ENCODE measurements at places on chromosomes 13 and 19.
A peak's percentile ranks its signal among the peaks of the same experiment; 100 is the strongest.

- DNase-seq, result no peak
Measured at GRCh38 chr13:48380581-48380980, 32.3 kb downstream of the LPAR6 start.

DNA sequence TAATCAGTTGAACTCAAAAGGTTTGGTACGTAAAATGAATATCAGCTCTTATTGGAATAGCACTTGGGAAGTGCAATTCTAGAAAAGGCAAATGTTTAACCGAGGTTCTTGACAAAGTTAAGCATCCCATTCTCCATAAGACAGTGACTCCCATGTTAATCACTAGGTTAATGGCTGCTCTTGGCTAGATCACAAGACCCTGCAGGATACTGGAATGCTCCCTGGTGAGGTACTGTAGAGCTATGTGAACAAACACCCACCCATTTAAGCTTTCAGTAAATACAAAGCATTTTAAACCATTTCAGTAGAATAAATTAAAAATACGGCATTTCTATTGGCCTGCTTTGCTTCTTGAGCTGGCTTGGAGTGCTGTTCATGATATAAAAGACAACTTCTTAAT is 56.5 kb downstream of the TDRD3 start:
- DNase-seq, result no peak

DNA sequence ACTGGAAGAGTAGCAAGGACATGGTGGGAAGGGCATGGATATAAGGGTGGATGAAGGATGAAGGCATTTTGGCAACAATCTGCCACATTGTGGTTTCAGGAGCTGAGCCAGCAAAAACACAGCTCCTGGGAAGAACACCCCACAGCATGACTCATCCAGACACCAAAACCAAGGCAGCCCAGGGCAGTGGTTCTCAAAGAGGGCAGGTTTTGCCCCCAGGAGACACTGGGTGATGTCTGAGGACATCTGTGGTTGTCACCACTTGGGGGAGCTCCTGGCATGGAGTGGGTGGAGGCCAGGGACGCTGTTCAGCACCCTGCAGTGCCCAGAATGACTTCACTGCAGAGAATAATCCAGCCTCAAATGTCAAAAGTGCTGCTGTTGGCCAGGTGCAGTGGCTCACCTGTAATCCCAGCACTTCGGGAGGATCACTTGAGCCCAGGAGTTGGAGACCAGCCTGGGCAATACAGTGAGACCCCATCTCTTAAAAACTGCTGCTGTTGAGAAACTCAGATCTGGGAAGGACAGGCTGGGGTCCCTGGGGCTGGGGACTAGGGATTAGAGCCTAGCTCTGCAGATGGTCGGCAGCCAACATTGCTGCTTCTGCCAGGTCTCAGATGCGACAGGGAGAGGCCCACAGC is 16.1 kb downstream of the ZFR2 start:
- peak; percentile 57 for DNase-seq

GRCh38 chr19:41746593-41747227 is 8.6 kb upstream of the CEACAM6 start:
- DNase-seq, result peak; percentile 2

DNA sequence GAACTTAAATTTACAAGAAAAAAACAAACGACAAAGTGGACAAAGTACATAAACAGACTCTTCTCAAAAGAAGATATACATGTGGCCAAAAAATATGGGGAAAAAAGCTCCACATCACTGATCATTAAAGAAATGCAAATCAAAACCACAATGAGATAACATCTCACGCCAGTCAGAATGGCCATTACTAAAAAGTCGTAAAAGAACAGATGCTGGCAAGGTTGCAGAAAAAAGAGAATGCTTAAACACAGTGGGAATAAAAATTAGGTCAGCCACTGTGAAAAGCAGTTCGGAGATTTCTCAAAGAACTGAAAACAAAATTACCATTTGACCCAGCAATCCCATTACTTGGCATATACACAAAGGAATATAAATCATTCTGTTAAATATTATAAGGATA is 132.7 kb downstream of the UGGT2 start:
- peak; percentile 65 for DNase-seq

DNA sequence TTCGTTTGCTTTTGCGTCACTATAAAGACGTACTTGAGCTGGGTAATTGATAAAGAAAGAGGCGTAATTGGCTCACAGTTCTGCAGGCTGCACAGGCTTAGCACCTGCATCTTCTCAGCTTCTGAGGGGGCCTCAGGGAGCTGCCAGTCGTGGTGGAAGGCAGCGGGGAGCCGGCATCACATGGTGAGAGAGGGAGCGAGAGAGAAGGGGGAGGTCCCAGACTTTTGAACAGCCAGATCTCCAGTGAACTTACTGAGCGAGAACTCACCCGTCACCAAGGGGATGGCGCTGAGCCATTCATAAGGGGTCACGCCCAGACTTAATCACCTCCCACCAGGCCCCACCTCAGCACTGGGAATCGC is 58.7 kb upstream of the F7 start:
- no peak for DNase-seq

- peak; percentile 44 for DNase-seq
Measured at GRCh38 chr19:44988896-44989556, 12.2 kb upstream of the RELB start.

DNA sequence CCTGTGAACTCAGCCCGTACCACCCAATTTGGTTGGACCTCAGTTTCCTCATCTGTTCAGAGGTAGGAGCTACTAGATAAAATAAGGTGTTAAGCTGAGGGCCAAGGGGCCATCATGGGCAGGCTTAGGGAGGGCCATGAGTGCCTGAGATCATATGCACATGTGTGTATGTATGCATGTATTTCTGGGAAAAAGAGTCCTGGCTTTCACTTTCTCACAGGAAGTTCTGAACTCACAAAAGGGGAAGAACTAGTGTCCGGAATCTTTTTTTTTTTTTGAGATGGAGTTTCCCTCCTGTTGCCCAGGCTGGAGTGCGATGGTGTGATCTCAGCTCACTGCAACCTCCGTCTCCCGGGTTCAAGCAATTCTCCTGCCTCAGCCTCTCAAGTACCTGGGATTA is 18.9 kb downstream of the TGFB1 start:
- no peak for DNase-seq

- DNase-seq, result no peak
Measured at GRCh38 chr19:5262721-5263120, 77.9 kb downstream of the PTPRS start.

GRCh38 chr19:46426506-46427162 is 2.1 kb downstream of the PNMA8C start:
- DNase-seq, result peak; percentile 49

- DNase-seq, result no peak
Measured at GRCh38 chr19:46984077-46985010, 35.3 kb upstream of the NPAS1 start.

DNA sequence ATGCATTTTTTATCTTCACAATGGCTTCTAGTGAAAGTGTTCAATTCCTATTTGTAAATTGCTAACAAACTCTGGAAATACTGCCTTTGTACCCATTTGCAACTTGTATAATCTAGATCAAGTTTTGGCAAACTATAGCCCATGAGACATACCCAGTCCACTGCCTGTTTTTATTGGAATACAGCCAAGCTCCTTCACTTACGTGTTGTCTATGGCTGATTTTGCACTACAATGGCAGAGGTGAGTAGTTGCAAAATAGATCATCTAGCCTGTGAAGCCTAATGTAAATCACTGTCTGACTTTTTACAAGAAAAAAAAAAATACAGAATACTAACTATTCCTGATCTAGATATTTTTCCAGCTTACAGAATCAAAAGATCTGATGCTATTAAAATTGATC is 37.1 kb downstream of the DZIP1 start:
- peak; percentile 26 for DNase-seq

All from astrocyte of the cerebellum (primary cell).